ENCODE measurements at places on chromosomes 12 and 14.

DNA sequence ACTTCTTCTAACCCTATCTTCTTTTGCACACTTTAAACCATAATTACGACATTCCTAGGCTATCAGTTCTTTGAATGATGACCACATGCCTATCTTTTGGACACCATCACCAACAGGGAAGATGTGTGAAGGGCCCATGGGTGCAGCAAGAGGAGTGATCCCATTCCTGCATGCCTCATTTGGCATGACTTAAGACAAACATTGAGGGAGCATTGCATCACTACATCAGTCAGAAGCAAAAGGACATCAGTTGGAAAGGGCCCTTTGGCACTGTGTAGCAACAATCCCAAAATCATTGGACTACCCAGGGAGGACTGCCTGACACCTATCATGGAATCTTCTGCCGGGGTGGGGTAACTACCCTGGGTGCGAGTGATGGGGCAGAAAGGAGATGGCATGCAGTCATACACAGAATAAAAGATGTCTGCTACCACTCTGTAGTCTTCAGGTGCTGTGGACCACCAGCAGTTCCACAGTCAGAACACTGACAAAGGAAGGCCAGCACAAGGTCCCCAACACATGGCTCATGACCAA lies 10.7 kb upstream of the TMBIM6 start:
- DNase-seq: no peak

- no peak for DNase-seq
Observed at GRCh38 chr14:22218728-22219127, 370.3 kb downstream of the DAD1 start.

DNA sequence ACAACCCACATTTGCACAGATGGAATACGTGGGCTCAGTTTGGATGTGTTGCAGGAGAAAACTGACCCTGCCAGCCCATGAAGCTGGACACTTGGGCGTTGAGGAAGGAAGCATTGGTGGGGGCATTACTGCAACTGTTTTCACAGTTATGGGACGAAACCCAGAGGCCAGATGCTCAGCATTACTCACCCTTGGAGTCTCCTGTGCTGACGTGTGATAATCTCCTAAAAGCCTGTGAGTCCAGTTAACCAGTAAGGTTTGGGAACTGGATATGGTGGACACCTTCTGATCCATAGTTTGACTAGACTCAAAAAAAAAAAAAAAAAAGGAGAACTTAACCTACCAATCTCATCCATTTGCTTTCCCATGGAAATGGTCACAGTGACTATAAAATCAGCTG lies 52.8 kb upstream of the EGLN3 start:
- no peak for DNase-seq

- peak; percentile 50 for DNase-seq
Observed at GRCh38 chr12:94545935-94546771, 86.5 kb upstream of the CEP83 start.

DNA sequence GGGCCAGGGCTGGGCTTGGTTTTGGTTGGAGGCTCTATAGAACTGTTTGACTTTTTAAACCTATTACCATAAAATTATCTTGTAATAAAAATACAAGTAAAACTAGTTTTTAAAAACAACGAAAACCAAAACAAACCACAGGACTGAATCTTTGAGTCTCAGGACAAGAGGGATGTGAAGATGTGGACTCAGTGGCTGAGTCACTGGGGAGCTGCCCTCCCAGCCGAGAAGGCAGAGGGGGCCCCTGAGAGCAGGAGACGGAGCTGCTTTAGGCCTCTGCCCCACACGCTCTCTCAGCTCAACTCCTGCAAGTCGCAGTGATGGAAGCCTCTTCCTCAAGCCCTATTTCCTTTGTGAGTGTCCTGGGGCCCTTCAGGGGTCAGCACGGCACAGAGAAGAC lies 59.0 kb downstream of the CDC42BPB start:
- no peak for DNase-seq
